Activated naive CD4-positive, alpha-beta T cell treated with anti-CD3 and anti-CD28 coated beads, Interleukin-2, amount 50 U/mL, for 16 hours (primary cell): ENCODE measurements at places on chromosomes 5 and 9.
A peak's percentile ranks its signal among the peaks of the same experiment; 100 is the strongest.

- DNase-seq, result no peak
Measured at GRCh38 chr5:158070859-158071258, 211.9 kb upstream of the CLINT1 start.

DNA sequence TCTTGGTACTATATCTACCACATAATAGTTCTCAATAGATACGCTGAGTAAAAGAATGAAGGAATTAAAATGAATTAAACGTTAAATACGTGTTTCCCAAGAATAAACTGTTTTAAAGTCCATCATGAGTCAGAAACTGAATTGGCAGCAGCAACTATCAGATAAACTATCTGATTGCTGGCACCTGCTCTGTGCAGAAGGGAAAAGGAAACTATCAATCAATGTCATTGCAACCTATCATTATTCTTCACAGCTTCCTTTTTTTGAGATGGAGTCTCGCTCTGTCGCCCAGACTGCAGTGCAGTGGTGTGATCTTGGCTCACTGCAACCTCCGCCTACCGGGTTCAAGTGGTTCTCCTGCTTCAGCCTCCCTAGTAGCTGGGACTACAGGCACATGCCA is 8.8 kb upstream of the WDR36 start:
- DNase-seq, result no peak

DNA sequence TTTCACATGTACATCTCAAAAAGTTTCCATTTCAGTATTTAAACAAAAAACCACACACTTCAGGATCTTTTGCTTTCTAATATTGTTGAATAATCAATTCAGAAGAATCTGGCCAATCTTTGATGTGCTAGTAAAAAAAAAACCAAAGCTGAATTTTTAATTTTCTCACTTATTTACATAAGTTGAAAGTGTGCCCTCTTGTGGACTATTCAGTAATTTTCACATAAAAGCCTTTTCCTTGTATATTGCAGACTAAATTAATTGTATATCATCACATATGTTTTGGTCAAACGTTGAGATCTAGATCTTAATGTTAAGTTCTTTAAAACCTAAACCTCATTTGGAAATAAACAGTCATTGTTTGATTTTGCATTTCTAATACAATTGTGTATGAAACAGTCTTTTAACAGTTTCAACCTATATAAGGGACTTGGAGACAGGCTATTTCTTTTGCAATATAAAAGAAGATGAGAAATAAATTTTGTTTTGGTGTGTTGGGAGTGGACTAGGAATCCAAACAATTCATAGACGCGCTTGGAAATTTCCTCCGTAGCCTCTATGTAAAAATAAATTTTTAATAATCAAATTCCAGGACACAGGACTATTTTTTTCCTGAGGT is 68.1 kb downstream of the NIPBL start:
- no peak for DNase-seq

- DNase-seq, result no peak
Measured at GRCh38 chr9:93579711-93580516, 3.5 kb downstream of the PHF2 start.

DNA sequence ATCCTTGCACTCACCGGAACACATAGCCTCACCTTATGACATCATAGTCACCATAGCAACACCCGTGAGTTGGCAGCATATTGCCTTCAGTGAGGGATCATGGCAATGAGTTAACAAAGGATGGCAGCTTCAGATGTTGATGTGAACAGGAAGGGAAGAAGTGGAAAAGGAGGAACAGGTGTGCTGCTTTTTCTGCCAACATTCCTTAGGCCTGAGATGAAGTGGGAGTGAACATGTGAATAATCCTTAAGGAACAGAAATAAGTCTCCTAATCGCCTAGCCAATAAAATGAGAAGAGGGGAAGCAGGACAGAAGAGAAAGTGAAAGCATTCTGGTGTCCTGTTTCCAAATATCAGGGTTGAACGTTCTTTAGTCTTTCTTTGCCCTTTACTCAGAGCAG is 360.0 kb downstream of the BRINP1 start:
- no peak for DNase-seq

GRCh38 chr9:114551750-114552685 is 35.6 kb upstream of the ATP6V1G1 start:
- no peak for DNase-seq

DNA sequence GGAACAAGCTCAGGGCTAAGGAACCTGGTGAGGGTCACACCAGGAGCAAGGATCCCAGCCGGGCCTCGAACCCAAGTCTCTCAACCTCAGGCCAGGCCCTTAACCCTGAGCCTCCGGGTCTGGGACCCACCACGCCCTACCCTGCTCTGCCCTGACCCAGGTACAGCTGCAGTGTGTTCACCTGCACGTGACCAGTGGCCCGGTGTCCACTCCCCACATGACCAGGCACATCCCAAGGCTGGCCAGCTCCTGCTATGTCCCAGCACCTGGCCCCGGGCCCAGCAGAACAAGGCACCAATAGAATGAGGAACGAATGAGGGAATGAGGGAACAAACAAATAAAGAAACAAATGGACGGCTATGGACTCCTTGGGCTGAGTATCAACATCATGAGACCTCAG is 112.0 kb upstream of the SARDH start:
- no peak for DNase-seq

DNA sequence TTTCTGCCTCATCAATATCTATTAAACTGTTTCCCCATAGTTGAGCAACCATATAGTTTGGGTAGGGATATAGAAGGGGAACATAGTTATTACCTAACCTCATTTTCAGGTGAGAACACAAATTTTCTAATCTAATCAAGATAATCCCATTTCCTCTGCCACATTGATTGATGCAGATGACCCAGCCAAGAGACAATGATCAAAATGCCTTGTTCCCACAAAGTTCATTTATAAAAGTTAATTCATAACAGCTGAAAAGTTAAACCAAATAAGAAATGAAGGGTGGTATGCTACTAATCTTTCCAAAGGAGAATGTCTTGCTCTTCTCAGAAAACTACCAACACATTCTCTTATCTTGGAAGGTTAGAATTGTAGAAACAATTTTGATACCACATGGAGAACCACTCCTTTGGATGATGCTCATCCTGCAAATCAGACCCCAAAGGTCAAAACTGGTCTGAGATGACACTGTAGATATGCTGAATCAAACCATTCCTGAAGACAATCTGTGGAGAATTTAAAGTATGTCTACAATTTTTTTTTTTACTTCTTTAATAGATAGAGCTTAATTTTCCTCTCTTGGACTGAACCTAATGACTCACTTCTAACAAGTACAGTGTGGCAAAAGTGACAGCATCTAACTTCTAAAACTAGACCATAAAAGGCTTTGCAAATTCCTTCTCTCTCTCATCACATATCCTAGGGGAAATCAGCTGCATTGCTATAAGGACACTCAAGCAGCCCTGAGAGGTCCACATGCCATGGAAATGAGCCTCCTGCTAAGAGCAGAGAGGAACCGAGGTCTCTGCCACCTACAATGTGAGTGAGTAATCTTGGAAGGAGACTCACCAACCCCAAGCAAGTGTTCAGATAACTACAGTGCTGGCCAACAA is 586.7 kb upstream of the TUSC1 start:
- no peak for DNase-seq

DNA sequence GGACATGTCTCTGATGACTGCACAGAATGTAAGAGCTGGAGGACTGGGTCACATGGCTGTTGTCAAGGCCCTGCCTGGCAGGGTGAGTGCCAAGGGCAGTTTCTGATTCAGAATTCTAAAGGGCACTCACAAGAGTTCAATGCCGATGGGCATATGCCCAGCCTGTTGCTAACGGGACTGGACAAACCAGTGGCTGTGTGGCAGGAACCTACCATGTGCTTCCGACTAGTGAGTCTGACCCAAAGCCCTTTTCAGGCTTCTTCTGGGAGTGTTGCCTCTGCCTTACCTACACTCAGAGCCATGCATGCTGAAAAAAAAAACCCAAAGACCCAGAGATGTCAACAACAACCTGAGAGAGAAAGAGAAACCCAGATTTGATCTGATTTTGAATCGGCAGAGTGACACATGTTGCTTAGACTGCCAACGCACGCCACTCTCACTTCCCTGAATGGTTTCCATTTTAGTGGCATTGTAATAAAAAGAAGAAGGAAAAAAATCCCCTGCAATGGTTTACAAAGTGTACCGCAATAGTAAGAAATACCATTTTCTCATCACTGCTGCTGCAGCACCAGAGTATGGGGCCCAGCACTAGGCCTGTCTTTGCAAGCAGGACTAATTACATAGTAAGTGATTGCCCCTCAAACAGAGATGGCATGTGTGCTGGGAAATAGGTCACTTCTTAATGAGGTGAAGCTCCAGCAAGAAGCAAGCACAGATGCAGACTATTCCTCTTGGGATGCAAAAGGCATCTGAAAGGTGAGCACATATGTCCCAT is 194.3 kb downstream of the PALM2AKAP2 start:
- peak; percentile 57 for DNase-seq

- no peak for DNase-seq
Measured at GRCh38 chr5:2688586-2688985, 62.9 kb downstream of the IRX2 start.

DNA sequence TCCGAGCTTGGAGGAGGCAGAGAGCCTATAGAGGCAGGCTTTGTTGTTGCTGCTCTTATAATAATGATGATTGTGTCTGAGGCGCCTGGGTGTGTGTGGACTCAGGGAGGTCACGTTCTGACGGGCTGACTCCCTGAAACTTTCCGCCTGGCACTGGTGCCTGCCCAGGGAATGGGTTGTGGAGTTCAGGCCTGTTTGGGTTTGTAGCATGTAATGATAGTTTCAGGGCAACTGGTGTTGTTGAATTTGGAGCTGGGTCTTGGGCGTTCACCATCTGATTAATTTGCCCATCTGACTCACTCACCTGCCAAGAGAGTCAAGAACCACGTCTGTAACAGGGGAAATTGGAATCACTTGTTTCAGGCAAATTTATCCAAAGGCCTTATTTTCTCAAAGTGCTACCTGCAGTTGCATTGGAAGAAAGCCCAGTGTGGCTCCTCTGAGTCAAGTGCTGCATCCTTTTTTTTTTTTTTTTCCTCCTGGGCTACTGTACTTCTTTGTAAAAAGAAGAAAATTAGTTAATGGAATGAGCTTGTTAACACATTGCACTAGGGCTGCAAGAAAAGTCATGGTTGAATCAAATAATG is 386.5 kb downstream of the GADD45G start:
- DNase-seq, result no peak

DNA sequence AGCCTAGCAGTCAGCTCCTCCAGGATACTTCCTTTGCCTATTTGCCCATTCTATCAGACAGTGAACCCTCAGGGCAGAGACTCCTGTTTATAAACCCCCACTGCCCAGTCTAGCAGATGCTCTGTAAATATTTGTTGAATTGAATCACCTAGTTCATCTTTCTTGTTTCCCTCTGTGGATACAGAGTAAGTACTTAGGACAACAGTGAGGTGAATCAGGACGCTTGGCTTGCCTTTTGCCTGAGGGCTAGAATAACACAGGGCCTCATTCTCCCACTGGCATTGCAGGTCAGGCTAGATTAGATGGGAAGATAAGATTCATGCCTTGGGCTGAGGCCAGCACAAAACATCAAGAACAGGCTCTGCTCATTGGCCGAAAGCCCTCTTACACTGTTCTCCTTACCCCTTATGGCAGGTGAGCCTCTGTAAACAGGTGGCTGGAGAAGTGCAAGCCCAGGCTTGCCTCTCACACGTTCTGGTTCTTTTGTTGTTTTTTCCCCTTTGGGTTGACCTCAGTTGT is 22.2 kb downstream of the TNFSF8 start:
- no peak for DNase-seq

DNA sequence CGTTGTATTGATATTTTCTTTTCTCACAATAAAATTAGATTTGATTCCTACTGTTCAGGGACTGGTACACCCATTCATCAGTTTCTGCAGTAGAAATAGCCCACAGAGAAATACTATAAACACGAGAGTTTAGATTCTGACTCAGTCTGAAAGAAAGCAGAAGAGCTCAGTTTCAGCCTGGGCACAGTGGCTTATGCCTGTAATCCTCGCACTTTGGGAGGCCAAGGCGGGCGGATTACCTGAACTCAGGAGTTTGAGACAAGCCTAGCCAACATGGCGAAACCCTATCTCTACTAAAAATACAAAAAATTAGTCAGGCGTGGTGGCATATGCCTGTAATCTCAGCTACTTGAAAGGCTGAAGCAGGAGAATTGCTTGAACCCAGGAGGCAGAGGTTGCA is 8.6 kb downstream of the ITK start:
- DNase-seq, result peak; percentile 57

DNA sequence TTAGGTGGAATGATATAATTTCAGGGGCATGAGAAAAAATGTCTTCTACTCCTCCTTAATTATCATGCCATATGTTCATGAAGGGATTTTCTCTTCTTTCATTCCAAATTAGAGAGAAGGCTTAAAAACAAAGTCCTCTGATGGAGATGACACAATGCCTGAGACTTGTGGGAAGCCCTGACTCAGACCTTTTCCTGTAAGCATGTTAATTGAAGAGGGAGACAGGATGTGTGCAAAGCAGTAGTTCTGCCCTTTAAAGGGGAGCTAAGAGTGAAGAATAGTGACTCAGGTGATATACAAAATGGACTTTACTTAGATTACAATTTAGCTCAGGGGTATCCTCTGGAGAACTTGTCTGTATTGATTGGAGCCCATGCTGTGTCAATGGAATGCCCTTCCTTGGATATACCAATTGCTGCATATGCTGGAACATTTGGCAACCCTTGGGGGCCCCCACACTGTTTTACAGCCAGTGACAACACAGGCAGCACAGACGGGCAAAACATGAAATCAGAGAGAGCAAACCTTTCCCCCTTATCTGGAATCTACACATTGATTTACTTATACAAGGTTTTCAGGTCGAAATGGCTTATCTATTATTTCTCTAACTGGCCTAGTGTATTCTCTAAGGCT is 81.3 kb downstream of the IZUMO3 start:
- DNase-seq, result no peak

GRCh38 chr5:155866971-155867370 is 460.0 kb upstream of the SGCD start:
- DNase-seq, result no peak

GRCh38 chr5:164233791-164234190 is 728.4 kb downstream of the MAT2B start:
- no peak for DNase-seq

DNA sequence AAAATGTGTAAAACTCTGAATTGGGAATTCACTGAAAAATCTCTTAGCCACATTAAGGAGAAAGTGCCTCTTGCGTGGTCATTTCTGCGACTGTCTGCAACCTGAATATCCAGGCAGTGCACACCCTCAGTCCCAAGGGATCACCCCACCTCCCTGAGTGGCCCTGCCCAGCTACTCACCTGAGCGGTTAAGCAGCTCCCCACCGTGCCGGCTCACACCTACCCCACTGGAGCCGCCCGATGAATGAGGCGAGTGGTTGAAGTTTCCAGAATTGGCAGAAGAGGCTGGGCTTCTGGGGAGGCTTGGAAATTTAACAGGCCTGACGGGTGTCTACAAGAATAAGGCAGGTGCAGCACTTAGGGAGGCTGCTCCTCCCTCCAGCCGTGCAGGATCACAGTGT is 25.6 kb downstream of the ANKS6 start:
- DNase-seq, result no peak

- DNase-seq, result no peak
Measured at GRCh38 chr9:136201609-136202453, 3.1 kb downstream of the LHX3 start.

GRCh38 chr9:93955111-93955980 is at the start of gene BARX1:
BARX1 (minus strand) TSS chr9:93955355; CDS start chr9:93955146, 209 bp downstream.
- peak; percentile 44 for DNase-seq
